ENCODE measurements at places on chromosomes 12 and 14. TPM values are rescaled to one million over a fixed set of nuclear protein-coding genes. Genes with fewer than 3 reads are reported as not detected.

The ZDHHC22 gene
- not detected for total RNA-seq

The AKAP3 gene
- 2.0 TPM for total RNA-seq

The HRK gene
- not detected for total RNA-seq

The BMAL2 gene
- 18.1 TPM for total RNA-seq

The MMP19 gene
- total RNA-seq = not detected

The PLD4 gene
- total RNA-seq = not detected

The JAG2 gene
- 1.3 TPM for total RNA-seq

The NOXRED1 gene
- 0.27 TPM for total RNA-seq

The LIMA1 gene
- 83.0 TPM for total RNA-seq

The CCDC88C gene
- total RNA-seq = 66.0 TPM

The ERC1 gene
- 25.8 TPM for total RNA-seq

The RAD51AP1 gene
- total RNA-seq = 30.0 TPM

The KLRF1 gene
- not detected for total RNA-seq

The ETFBKMT gene
- total RNA-seq = 1.1 TPM

The KCNH3 gene
- total RNA-seq = 5.6 TPM

The OASL gene
- 3.0 TPM for total RNA-seq

The HAL gene
- total RNA-seq = 0.48 TPM

The CCDC38 gene
- total RNA-seq = 0.31 TPM

The GPRC5D gene
- not detected for total RNA-seq

The PRB2 gene
- not detected for total RNA-seq

The OTOGL gene
- not detected for total RNA-seq

The AMN gene
- 0.72 TPM for total RNA-seq

The ACSM4 gene
- not detected for total RNA-seq

The GDF11 gene
- 13.6 TPM for total RNA-seq

The FIGNL2 gene
- 0.55 TPM for total RNA-seq

The TGM1 gene
- 2.6 TPM for total RNA-seq

The ABCD2 gene
- total RNA-seq = 2.8 TPM

The SLC5A8 gene
- not detected for total RNA-seq

The LPAR5 gene
- 8.3 TPM for total RNA-seq

The SIX1 gene
- total RNA-seq = not detected

The RPS26 gene
- total RNA-seq = 44.3 TPM

The KLRD1 gene
- 68.3 TPM for total RNA-seq

The DEPDC4 gene
- 1.5 TPM for total RNA-seq

The DENND5B gene
- total RNA-seq = 0.13 TPM

The APOF gene
- total RNA-seq = not detected

The GALNT6 gene
- 21.5 TPM for total RNA-seq

The SLC39A9 gene
- total RNA-seq = 53.6 TPM

The GALNT8 gene
- 0.21 TPM for total RNA-seq

The POTEM gene
- not detected for total RNA-seq
